ENCODE measurements at places on chromosomes 6 and 20. TPM values are rescaled to one million over a fixed set of nuclear protein-coding genes. Genes with fewer than 3 reads are reported as not detected.

DNA sequence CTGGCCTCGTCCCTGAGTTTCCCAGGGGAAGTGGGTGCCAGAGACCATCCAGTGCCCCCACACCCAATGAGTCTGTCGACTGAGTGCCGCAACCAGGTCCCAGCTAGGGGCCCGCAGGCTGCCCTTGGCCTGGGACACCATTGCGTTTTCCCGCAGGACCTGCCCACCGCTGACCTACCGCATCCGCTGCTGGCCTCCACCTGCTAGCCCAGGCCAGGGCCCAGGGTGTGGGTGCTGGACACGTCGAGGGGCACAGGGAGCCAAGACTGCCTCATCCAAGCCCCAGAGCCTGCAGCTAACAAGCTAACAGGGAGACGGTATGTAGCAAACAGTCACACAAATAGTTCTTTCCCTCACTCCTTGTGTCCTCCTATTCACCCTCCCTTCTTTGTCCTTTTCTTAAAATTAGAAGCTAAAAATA lies 97.7 kb downstream of the TMEM242 start:
- no peak for DNase-seq
- peaks cover 33% of the 10 kb centered on the region for H3K4me1 ChIP-seq
- H3K27ac ChIP-seq = peak overlapping the region; percentile 79
- H3K36me3 ChIP-seq = no peaks in the 10 kb centered on the region

- peak overlapping the region; percentile 66 for H3K27ac ChIP-seq
- H3K27me3 ChIP-seq = no peaks in the 10 kb centered on the region
- no peaks in the 10 kb centered on the region for H3K36me3 ChIP-seq
- no peak for DNase-seq
- peaks cover 80% of the 10 kb centered on the region for H3K4me1 ChIP-seq
- no peak overlapping the region for H3K4me3 ChIP-seq
These were observed 232.5 kb downstream of the LAMA2 start for GRCh38 chr6:129115471-129115870.

- no peak overlapping the region for H3K4me3 ChIP-seq
- no peaks in the 10 kb centered on the region for H3K36me3 ChIP-seq
- H3K27ac ChIP-seq = peak overlapping the region; percentile 91
- DNase-seq = no peak
- H3K27me3 ChIP-seq = no peaks in the 10 kb centered on the region
- H3K4me1 ChIP-seq = peaks cover 57% of the 10 kb centered on the region
These were observed 201.6 kb upstream of the SGK1 start for GRCh38 chr6:134519465-134519864.

DNA sequence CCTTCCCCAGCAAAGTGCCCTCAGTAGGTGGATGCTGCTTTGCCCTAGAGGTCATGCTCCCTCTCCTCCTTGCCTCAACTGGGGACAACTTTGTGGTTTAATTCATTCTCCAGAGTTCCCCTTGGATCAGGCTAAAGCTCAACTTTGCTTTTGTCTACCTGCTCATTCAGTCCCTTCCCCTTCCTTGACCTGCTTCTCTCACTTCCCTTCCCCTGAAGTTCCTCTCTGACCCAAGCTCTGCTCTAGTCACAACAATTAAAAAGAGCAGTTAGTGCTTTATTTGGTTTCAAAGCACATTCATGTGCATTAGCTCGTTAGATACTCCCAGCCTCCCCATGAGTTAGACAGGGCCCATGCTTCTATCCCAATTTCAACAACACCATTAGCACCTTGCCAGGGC lies 71.3 kb downstream of the DZANK1 start:
- no peak overlapping the region for H3K27ac ChIP-seq
- no peak overlapping the region for H3K4me3 ChIP-seq
- no peaks in the 10 kb centered on the region for H3K4me1 ChIP-seq
- H3K36me3 ChIP-seq = peaks cover 7% of the 10 kb centered on the region

The RAET1G gene
- 0.19 TPM for total RNA-seq

DNA sequence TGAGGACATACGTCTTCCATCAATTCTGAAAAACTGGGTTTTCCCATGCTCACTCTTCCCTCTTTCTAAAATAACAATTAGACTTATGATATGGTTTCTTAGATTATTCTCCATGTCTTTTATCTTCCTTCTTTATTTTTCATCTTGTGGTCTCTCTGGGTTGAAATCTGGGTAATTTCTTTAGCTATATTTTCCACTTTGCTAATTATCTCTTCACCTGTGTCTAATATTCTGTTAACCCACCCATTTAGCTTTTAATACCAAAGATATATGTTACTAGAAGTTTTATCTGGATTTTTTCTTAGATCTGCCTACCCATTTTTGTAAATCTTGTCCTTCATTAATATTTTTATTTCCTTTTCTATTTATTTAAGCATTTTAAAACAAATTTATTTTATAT lies 121.8 kb downstream of the TENT5A start:
- no peak for DNase-seq
- H3K4me3 ChIP-seq = no peak overlapping the region
- no peak overlapping the region for H3K27ac ChIP-seq
- H3K4me1 ChIP-seq = no peaks in the 10 kb centered on the region
- H3K27me3 ChIP-seq = no peaks in the 10 kb centered on the region

- no peaks in the 10 kb centered on the region for H3K4me1 ChIP-seq
- H3K27me3 ChIP-seq = no peaks in the 10 kb centered on the region
- no peak overlapping the region for H3K4me3 ChIP-seq
- H3K36me3 ChIP-seq = no peaks in the 10 kb centered on the region
These were observed 481.5 kb downstream of the CD109 start for GRCh38 chr6:74177506-74177905.
